HL-60 (cell line): ENCODE measurements at places on chromosomes 12 and 14.

GRCh38 chr12:11879306-11879705 lies 191.4 kb upstream of the BCL2L14 start:
- no peak for DNase-seq

DNA sequence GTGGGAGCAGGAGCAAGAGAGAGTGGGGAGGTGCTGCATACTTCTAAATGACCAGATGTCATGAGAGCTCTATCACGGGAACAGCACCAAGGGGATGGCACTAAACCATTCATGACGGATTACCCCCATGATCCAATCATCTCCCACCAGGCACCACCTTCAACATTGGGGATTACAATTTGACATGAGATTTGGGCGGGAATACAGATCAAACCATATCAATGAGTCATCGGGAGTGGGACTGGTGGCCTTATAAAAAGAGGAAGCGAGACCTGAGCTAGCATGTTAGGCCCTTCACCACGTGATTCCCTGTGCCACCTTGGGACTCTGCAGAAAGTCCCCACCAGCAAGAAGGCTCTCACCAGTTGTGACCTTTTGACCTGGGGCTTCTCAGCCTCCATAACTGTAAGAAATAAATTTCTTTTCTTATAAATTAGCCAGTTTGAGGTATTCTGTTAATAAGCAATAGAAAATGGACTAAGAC lies 28.7 kb downstream of the COX8C start:
- peak; percentile 57 for DNase-seq

DNA sequence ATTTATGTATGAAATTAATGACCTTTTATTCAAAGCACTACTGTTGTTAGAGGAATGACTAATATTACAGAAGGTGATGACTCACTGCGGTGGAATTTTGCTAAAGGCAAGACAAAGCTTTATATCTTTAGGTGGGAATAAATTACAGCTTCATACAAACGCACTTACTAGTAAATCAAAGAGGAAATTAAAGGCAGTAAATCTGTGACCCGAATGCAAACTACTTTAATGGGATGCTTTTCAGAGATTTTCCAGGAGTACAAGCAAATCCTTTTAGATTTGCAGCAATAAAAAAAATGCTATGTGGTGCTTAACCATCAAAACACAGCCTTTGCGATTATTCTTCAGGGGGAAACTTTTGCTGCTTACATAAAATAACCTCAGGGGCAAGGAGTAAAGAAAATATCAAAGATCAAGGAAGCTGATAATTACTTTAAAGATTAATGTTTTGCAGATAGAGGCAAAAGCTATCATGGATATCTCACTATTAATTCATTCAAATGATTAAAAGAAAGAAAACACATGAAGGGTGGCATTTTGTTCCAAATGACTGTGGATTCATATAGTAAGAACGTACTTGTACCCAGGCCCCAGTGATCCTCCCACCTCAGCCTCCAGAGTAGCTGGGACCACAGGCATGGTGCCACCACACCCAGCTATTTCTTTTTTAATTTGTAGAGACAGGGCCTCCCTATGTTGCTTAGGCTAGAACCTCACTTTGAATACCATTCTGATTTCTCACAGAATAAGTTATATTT lies 98.9 kb downstream of the DENND5B start:
- no peak for DNase-seq

DNA sequence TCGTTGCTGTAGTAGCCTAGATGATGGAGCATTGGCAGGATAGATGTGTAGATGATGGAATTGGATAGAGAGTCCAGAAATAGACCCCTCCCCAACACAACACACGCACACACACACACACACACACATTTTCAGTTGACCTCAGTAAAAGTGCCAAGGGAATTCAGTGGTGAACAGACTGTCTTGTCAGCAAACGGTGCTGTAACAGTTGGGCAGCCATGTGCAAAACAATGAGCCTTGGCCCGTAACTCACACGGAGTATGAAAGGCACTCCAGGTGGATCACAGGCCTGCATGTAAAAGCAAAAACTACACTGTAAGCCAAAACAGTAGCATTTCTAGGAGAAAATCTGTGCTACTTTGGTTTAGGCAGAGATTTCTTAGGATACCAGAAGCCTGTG lies 87.8 kb downstream of the DDX51 start:
- DNase-seq: no peak

DNA sequence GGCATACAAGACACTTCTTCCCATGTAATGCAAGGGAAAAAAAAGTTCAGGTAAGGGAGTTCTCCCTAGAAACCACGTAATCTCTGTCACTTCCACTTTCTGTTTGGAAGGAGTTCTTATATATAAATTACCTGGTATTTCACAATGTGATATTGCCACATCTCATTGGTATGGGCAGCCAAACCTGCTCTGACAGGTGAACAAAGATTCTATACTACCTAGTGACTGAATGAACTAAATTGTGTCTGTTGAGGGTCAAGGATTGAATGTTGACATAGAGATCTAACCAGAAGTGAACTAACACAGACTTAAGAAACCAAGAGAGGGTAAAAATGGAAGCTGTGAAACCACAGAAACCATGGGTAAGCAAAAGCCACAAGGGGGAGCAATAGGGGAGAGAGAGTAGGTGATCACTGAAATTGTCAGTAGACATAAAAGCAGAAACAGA lies 161.3 kb downstream of the RPL10L start:
- no peak for DNase-seq

DNA sequence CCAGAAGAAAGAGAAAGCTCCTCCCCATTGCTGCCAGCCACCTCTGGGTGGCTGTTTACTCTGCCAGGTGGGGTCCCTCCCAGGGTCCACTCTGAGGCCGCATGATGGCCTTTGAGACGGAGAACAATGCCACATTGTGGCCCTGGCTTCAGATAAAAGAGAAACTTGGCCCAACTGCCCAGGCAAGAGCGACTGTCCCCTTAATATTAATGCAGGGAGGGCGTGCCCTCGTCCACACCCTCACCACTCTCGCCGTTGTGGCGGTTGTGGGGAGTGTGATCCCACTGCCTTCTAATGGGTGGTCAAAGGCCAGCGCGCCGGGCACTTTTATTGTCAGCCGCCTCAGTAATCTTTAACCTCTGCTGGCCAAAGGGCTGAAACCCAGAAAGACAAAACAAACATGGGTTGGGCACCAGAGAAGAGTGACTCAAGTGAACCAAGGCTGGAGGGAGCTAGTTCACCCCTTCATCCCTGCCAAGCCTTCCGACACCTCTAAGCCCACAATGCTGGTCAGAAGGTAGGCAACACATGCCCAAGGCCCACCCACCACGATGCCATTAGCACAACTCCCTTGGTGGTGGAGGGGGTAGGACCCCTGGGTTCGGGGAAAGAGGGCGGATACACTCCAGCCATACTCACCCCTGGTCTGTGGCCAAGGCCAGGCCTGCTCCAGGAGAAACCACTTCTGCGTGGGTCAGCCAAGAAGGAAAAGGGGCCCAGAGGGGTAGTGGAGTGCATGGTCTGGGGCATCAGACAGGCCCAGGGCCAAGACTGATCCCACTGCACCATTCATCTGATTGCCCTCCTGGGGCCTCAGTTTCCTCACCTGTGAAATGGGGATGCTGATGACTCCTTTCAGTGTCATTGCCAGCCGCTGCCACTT lies 44.5 kb upstream of the BCL11B start:
- no peak for DNase-seq

DNA sequence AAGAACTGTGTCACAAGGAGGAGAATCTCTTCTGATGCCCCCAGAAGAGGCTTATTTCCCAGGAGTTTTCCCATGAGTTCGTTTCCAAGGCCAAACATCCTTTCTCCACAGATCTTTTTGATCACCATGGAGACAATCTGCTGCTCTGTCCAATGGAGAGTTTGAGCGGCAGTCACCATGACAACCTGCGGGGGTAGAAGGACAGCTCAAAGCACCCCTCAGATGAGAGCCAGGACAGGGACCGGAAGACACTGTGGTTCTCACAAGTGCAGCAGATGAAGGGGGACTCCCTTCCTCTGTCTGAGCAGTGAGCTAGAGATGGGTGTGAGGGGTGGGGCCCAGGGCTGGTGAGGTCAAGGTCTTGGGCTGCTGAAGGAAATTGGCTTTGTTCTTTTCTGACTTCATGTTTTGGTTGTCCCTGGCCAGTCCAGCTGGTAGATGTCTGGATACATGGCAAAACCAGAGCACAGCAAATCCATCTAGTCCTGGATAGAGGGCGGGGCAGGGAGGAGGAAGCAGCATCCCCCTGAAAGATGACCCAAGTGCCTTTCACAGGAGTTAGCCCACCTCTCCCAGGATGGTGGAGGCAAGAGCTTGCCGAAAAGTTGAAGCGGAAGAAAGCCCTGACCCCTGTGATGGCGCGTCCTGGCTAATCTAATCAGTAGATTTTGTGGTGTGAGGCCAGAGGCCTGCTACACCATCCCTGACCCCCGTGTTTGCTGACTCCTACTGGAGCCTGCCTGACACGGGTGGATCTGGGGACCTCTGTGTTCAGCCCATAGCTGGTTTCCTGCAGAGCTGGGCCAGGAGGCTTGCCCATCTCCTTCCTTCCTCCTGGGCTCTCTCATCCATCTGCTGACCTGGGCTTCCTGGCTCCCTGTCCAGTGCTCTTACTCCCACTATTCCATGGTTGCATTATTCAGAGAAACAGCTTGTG lies 24.4 kb downstream of the DHRS2 start:
- DNase-seq: no peak

DNA sequence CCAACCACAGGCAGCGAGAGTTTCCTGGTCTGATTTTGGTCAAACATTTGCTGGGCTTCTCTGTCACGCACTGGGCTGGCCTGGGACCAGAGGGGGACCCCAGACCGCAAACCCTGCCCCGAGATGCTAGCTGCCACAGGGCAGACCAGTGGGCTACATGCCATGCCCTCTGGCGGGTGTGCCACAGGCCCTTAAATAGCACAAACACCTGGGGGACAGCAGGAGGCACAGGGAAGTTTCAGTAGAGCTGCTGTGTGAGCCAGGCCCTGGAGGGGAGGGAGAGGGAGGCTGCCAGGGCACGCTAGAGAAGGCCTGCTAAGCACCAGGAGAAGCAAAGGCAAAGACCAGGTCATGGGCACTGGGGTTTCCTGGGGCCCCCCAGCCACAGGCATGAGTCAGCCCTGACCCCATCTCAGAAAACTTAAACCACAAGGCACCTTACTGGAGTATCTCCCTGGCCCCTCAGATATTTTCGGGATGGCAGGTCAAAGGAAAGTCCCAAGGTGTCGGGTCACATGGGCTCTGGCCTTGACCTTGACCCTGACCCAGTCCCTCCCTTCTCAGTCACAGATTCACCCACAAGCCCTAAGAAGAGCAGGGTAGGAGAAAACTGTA lies 29.2 kb downstream of the ITPK1 start:
- DNase-seq: peak; percentile 43

DNA sequence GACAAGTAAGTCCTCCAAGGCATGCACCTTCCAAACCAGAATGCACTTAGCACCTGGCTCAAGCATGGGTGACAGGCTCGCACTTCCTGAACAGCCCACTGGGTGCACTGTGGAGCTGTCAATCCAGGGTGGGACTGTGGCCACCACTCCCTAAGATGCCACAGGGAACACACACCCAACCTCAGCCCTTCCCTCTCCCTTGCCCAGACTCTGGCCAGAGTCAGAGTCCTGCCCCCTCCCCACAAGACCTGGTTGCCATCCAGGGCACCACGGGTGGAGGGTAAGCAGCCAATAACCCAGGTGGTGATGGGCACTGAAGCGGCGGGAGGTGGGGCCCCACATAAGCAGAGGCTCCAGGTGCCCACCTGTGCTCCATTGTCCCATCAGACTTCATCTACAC lies 160.6 kb downstream of the MYRFL start:
- DNase-seq: peak; percentile 21

DNA sequence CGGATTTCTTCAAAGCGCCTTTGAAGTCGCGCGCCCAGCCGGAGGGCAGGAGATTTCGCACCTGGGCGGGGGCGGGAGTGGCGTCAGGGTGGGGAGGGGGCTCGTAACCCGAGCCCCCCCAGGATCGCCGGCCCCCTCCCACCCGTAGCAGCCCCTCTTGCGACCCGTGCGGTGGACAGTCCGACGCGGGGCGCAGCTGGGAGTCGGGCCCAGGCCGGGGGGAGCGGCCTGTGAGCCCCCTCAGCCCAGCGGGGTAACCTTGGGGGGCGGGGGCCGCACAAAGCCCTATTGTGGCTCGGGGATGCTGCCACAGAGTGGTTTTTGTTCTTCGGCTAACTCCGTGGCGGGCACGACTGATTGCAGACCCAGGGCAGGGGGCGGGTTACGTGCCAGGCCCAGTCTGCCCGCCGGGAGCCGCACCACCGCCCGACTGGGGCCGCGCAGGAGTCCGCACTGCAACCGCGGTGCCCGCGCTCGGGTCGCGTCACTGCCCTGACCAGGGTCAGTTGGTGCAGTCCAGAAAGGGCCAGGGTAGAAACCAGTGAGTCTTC lies 4.2 kb upstream of the AAAS start:
- no peak for DNase-seq

DNA sequence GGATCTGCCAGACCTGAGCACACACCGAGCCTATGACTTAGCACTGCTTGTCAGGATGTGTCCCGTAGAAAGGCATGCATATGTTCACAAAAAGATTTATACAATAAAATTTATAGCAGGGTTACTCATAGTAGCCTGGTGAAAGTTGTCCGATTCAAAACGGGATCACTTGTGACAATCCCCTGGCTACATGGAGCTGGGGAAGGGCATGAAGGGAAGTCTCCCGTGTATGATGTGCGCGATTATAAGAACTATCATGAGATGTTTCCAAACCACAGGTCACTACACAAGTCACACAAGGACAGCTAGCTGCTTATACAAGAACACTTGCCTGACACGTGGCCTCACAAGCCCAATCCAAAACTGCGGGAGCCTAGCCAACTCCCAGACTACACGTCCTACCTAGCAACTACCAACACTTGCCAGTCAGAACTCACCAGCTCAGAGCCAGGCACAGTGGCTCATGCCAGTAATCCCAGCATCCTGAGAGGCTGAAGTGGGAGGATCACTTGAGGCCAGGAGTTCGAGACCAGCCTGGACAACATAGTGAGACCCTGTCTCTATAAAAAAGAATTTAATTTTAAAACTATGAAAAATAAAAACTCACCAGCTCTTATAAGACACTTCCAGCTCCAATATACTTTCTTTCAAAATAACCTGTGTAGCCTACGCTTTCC lies 7.5 kb upstream of the CDCA4 start:
- no peak for DNase-seq

- DNase-seq: no peak
Measured at GRCh38 chr14:88340357-88340756, 17.3 kb upstream of the KCNK10 start.

GRCh38 chr12:14618983-14619382 lies 51.3 kb upstream of the PLBD1 start:
- DNase-seq: peak; percentile 22

DNA sequence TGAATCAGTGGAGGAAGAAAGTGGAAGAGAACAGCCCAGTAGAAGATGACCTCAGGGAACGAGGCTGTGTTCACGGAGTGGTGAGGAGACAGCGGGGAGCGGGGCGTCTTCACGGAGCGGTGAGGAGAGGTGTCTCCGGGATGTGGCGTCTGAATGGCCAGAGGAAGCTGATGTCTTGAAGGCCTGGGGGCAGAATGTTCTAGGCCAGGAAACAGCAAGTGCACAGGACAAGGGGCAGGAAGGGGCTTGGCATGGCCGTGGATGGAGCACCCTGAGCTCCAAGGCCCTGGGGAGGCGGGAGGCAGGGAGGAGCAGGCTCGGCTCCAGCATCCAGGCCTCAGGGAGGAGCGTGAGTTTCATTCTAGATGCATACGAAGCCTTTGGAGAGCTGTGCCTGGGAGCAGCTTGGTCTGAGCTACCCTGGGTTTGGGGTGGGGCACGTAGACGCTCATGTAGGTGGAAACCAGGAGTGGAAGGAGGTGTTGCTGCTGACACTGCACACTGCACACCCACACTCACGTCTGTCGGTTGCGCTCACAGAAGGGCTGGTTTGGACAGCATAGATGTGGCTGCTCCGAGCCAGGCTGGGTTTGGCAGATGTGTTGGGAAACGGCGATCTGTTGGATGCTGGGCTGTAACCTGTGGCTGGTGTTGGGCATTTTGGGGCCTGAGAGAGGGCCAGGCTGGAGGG lies 131.6 kb downstream of the ADGRD1 start:
- no peak for DNase-seq
